ENCODE measurements at places on chromosomes 6 and 20.

DNA sequence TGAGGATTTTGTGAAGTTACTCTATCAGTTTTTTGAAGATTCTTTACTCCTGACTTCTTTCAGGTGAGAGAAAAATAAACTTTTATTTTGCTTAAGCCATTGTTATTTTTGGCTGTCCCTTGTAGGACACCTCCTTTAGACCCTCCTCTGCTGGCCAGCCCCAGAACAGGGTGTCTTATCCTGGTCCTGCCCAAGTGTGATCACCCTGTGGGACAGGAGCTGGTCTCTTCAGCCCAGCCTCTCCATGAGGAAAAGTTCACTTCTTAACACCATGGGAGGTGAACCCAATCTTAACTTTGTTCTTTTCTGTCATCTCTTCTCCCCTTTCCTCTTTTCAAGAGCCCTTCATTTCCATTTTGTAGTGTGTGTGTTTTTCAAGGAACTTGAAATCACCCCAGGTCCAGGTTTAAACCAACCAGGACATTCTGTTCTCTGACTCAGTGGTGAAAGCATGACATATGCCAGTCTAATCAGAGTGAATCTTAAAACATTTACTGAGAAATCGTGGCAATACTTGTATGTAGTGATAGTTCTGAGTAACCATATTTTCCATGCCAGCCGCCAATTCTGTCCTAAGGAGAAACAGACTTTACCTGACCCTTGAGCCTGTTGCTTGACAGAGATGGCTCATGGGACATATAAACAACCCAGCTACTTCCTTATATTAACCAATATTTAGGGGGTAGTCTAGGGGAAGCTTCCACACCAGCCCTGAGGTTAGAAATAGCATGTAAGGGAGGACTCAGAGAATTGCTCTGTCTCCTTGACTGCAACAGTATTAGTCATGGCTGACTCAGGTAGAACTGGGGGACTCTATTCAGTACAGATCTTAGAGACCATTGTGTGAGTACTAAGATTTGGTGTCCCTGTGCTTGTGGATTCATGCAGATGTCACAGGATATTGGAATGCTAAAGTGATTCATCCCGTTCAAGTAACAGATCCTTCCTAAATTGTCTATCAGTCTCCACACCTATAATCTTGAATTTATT, 48.8 kb downstream of the FLRT3 start:
- no peak for DNase-seq

- DNase-seq, result no peak
Observed at GRCh38 chr6:40285996-40286395, 301.2 kb downstream of the LRFN2 start.

DNA sequence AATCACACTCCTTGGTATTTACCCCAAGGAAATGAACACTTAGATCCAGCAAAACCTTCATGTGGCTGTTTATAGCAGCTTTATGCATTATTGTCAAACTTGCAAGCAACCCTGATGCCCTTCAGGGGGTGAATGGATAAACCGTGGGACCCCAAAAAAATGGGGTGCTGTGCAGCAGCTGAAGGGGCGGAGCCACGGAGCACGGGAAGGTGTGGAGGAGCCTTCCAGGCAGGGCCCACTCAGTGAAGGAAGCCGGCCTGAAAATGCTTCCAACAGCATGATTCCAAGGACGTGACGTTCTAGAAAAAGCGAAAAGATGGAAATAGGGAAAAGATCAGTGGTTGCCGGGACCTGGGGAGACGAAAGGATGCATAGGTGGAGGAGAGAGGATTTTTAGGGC, 25.6 kb upstream of the FRMD1 start:
- DNase-seq, result no peak

- no peak for DNase-seq
Observed at GRCh38 chr6:15912505-15913400, 216.1 kb upstream of the MYLIP start.

DNA sequence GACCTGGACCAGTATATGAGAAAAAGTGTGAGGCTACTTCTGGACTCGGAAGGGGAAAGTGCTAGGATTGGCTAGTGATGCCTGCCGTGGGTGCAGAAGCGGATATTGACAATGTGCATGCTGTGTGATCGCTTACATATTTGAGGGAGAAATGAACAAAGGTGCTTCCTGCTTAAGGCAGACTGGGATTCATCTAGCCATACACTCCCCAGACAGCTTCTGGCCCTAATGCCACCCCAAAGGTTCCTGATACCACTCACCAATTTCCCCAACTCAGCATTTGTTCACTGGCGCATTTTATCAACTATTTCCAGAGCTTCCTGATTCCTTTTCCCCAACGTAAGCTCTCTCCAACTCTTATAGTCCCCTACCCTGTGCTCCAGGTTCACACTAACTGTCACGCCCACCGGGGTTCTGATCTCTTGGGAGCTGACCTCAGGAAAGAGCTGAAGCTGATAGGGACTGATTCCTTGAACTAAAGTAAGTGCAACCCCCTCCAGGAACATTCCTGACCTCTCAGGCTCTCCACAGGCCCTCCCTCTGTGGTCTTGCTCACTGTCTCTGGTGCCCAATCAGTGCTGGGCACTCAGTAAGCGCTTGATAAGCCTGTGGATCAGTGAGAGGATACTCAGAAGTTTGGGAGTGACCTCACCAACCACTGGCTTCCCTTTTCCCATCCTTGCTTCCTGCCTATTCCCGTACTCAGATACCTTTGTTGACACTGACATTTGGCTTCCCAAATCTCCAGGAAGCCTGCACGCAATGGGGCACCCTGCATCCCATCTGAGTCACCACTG, 73.3 kb downstream of the MRPL14 start:
- DNase-seq, result no peak

DNA sequence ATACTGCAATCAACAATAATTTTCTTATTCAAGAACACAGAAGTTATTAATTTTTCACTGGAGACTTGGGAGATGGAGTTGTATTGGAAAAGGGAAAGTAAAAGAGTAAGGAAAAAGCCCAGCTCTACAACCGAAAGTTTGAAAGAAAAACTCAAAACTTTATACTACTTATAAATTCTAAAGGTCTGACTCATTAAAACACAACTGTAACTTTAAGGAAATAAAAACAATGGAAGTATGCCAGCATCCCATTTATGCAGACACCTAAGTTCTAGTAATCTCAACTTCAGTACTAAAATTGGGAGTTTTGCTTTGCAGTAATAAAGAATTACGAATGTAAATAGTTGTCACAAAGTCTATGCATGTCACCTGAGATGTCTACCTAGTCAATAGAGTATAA, 80.6 kb downstream of the IRAK1BP1 start:
- no peak for DNase-seq

- no peak for DNase-seq
Observed at GRCh38 chr20:33031531-33031930, at the start of gene BPIFB6. BPIFB6 (plus strand) TSS chr20:33031648; CDS start chr20:33031648, 0 bp downstream.

Data from stimulated activated CD8-positive, alpha-beta memory T cell treated with anti-CD3 and anti-CD28 coated beads, Interleukin-2, amount 100 ng/mL, for 1 hour (primary cell).